ENCODE measurements at places on chromosomes 1 and 21. TPM values are rescaled to one million over a fixed set of nuclear protein-coding genes. Genes with fewer than 3 reads are reported as not detected.

DNA sequence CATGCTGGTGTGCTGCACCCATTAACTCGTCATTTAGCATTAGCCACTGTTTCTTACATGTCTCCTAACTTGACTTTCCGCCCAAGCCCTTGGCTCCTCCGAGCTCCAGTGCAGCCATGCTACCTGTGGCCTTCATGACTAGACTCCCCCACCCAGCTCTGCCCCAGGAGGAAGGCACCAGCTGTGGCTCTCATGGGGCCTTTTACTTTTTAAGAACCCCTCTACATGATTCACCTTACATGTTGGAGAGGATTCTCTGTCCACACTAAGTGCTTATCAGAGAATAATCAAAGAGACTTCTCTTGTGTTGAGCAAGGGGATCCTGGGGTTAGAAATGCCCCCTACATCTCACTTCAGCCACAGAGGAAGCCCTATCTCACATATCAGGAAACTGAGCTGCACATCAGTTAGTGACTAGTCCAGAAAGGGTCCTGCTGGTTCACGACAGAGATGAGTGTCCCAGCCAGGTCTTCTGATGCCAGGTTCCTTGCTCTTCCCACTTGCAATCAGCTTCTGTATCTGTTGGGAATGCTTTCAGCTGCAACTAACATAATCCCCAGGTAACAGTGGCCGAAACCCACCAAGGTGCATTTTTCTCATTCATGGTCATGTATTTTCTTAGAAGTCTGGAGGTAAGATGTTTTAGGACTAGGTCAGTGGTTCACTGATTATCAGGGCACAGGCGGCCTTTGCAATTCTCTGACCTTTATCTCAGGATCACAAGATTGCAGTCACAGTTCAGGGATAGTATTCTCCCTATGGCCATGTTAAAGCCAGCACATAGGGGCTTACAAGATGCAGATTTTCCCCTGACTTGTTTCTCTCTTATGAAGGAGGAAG lies 45.9 kb downstream of the KLHDC7A start:
- no peak for DNase-seq

- no peak for DNase-seq
These were observed 72.2 kb upstream of the PPIH start for GRCh38 chr1:42586016-42586415.

- no peak for DNase-seq
These were observed 1.7 kb downstream of the EGLN1 start for GRCh38 chr1:231420299-231420958.

- DNase-seq: no peak
These were observed 180.0 kb upstream of the DUSP10 start for GRCh38 chr1:221921936-221922335.

GRCh38 chr1:246193537-246193936 lies 313.5 kb downstream of the SMYD3 start:
- DNase-seq: no peak

- no peak for DNase-seq
These were observed 64.0 kb downstream of the OLIG1 start for GRCh38 chr21:33133892-33134291.

DNA sequence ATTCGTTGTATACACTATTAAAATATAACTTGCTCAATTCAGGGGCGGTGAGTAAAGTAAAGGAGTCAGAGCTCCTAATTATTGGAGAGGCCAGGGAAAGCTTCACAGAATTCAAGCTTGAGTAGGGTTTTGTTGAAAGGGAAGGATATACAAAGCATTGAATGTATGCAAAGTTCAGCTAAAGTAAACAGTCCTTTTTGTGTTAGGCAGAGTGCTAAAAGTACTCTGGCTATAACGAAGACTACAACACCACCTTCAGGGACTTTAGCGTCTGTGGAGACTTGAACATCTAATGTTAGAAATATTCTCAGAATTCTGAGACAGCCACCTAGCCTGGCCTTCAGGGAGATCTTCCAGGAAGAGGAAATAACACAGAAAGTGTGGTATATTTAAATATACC lies 1.1 kb downstream of the FALEC start:
- DNase-seq: no peak

DNA sequence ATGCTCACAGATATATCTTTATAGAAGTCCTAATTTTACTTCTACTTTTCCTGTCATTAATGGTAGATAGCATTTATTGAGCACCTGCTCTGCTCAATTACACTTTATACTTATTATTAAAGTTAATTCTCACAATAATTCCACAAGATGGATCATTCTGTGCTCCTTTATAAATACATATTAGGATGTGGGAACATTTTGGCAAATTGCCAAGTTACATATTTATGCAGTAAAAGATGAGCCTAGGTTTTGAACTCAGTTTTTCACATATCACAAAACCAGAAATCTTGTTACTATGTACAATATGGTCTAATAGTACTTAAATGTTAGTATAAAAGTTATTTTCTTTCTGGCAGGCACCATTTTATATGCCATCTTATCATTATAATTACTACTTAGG lies 895.0 kb upstream of the B3GALT2 start:
- DNase-seq: no peak

DNA sequence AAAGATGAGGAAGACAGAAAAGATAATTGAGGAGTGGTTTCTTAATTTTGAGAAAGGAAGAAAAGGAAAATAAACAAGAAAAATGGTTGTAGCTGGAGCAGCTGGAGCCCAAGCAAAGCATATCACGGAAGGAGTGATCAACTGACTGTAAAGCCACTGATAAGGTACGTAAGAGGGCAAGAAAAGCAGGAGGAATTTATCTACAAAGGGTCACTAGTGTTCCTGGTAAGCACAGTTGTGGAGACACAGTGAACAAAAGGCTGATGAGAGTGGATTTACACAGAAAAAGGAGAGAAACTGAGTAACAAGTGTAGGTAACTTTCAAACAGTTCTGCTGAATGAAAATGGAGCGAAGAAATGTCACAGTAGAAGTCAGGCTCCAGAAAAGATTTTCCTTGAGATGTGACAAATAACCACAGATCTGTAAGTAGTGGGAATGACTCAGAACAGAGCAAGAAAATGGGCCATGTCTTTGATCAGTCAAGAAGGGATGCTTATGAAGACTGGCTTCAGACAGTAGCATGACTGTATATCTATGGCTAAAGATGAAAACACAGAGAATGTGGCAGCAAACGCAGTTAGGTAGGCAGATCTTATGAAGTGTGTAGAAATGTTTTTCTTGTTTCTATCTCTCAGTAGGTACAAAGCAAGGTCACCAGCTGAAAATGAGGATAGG lies 45.6 kb upstream of the RBM34 start:
- DNase-seq: no peak

- no peak for DNase-seq
These were observed 1.2 kb upstream of the INAVA start for GRCh38 chr1:200893411-200893901.

DNA sequence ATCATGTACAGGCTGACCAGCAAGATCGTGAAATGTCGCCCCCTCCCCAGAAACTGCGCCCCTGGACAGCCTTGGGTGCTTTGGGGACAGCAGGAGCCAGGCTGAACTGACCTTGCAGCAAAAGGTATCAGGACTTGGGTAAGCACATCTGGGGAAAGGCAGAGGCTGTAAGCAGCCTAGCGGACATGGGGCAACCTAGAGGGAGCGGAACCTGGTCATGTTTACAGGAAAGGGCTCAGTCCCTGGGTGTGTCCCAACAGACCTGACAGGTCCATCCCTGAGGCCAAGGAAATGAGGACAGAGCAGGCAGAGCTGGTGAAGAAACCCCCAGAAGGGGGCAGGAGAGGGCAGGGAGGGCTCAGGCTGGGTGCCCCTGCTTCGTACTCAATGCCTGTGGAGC lies 3.1 kb upstream of the S100A8 start:
- DNase-seq: no peak

DNA sequence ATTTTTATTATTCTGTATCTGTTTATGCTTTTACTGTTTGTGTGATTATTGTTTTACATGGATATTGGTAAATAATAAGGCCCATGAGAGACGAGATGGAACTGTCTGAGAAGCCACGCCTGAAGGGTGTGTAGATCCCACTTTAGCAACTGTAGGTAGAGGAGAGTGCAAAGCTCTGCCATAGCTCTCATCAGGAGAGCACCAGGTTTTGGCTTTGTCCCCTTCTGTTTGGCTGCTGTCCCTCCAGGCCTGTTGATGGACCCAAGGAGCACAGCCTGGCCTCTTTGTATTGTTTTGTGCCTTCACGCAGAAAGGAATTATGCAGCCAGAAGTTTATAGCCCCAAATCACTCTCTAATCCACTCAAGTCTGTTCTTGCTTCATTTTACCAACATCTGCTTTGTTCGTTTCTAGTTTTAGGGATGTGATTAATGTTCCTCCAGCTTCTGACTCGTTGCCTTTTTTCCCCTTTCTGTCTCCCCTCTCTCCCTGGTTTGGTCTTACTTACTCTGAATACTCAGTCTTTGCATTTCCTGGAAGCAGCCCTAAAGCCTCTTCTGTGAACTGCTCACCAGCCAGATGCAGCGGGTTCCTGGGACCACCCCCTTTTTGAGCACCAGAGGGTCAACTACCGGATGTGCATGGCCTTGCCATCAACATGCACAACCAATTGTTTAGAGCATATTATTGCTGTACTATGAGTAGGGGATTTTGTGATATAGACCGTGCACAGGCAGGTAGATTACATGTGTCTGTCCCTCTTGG lies 127.3 kb downstream of the HHAT start:
- no peak for DNase-seq

GRCh38 chr1:199403531-199404116 lies 623.9 kb upstream of the NR5A2 start:
- DNase-seq: peak; percentile 58

GRCh38 chr1:199756066-199756465 lies 271.4 kb upstream of the NR5A2 start:
- no peak for DNase-seq

- DNase-seq: no peak
These were observed 111.9 kb downstream of the CACHD1 start for GRCh38 chr1:64581843-64582185.

- no peak for DNase-seq
These were observed 125.0 kb downstream of the TIAM1 start for GRCh38 chr21:31218830-31219608.

DNA sequence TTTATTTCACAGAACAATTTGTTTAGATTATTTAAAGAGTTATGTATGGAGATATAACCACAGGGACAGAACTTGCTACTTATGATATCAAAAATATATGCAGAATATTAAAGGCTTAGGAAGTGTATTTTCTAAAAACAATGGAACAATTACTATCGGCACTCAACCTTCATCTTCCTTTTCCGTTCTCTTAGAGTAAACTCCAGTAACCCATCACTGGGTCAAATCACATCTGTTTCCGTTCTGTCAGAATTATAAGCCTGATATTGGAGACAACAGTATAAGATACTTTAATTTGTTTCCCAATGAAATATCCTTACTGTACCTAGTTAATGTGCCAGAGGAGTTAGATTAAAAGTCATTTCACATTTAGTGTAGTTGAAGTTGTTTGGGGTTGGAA lies 32.2 kb downstream of the DTL start:
- DNase-seq: no peak

GRCh38 chr1:94698759-94699502 lies 121.2 kb upstream of the SLC44A3 start:
- DNase-seq: peak; percentile 29

DNA sequence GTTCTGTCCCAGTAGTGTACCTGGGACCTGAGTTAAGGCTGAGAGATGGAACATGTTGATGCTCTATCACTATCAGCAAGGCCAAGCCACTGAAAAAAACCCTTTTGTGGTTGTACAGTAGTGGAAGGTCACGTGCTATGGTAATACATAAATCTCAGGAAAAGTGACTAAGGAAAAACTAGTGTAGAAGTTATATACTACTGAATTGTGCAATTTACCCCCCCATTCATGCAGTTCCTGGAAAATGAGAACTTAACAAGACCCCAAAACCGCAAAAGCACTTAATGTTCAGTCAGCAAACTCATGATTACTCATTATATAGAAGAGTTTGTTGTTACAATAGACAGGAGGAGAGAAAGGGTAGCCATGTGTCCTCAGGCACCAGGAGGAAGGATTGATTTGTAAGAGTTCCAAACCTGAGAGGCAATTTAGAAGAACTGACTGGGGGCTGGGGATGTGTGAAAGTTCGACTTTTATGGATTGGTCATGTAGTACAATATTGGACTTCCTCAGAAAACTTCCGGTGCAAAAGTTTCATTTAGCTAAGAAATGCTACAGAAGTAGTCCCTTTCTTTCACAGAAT lies 91.6 kb downstream of the RGL1 start:
- no peak for DNase-seq

- no peak for DNase-seq
These were observed 80.1 kb upstream of the CD34 start for GRCh38 chr1:207990876-207991582.

GRCh38 chr1:96130432-96130831 lies 591.2 kb upstream of the PTBP2 start:
- DNase-seq: no peak

DNA sequence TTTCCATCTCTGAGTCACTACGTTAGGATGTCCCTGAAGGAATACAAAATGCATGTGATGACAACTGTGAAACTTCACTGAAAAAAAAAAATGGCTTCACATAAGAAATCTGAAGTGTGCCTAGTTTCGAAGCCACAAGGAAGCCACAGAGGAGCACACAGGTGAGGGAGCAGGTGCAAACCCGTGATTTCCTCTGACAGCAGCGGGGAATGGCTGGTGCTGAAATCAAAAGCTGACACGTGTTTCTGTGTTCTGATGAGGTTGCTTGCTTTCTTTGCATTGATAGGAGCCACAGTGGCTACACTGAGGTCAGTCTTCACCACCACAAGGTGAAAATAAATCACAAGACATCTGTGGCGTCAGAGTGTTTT lies 105.7 kb upstream of the TLR5 start:
- DNase-seq: no peak

DNA sequence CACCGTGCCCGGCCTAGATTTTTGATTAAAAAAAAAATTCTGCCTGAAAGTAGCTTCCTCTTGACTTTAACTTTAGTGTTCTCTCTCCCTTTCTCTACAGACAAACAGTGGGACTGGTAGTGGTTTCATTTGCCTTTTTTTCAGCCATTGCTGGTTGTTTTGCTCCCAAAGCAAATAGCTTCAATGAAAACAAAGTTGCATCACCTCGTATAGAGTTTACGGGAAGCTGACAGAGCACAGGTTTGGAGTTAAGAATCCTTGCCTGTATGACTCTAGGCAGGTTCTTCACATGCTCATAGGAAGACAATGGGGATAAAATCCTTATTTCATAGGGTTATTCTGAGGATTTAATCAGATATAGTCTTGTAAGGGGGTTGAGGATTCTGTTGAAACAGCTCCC lies 21.6 kb downstream of the AADACL4 start:
- DNase-seq: no peak

GRCh38 chr1:184614667-184615066 lies 140.0 kb downstream of the EDEM3 start:
- DNase-seq: no peak

The LZIC gene
- 21.6 TPM for polyA plus RNA-seq

The LCE1C gene
- polyA plus RNA-seq: not detected

The NBPF19 gene
- polyA plus RNA-seq: 12.7 TPM

The LINGO4 gene
- polyA plus RNA-seq: not detected

The AIRE gene
- polyA plus RNA-seq: not detected

The SYCP1 gene
- not detected for polyA plus RNA-seq

The LDLRAD1 gene
- polyA plus RNA-seq: not detected

The FALEC gene
- not detected for polyA plus RNA-seq

The C1orf115 gene
- polyA plus RNA-seq: 0.05 TPM

The WDR64 gene
- not detected for polyA plus RNA-seq

The S100A3 gene
- 3.2 TPM for polyA plus RNA-seq
